LHCN-M2 (cell line): ENCODE measurements at places on chromosomes 6 and 20. TPM values are rescaled to one million over a fixed set of nuclear protein-coding genes. Genes with fewer than 3 reads are reported as not detected.
A peak's percentile ranks its signal among the peaks of the same experiment; 100 is the strongest.

PSORS1C2 gene
- total RNA-seq: not detected in 2 replicates

WASF1 gene
- 11.3 and 14.9 TPM in 2 replicates for total RNA-seq

TSBP1 gene
- total RNA-seq: not detected in 2 replicates

CDH4 gene
- total RNA-seq: 0.98 and 1.3 TPM in 2 replicates

GRCh38 chr6:89035252-89036101 lies 45.1 kb upstream of the PNRC1 start:
- peak; percentile 99 for DNase-seq

DNA sequence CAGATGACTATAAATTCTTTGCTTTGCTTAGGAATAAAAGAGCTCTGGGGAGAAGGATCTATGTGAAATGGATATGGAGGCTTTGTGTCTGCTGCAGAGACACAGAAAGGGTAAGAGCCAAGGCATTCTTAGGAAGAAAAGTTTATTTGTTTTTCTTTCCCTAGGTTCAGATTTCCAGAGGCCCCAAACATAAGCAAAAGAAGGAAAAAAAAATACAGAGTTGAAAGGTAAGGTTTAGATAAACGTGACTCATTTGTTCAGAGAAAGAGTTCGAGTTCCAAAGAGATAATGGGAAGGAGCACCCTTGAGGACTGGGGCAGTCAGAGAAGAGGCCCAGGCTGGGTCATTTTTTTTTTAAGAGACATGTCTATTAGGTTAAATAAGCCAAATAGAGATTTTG lies 27.4 kb upstream of the BMP5 start:
- DNase-seq: peak; percentile 46

- DNase-seq: peak; percentile 25
These were observed 34.0 kb upstream of the FOXO3 start for GRCh38 chr6:108526739-108527174.

GRCh38 chr6:3884007-3884745 lies 35.0 kb downstream of the FAM50B start:
- DNase-seq: peak; percentile 94
